ENCODE measurements at places on chromosomes 2 and 18.

- DNase-seq = no peak
These were observed 9.2 kb downstream of the SPR start for GRCh38 chr2:72896446-72896845.

GRCh38 chr2:146665800-146666199 lies 1179.0 kb upstream of the ACVR2A start:
- no peak for DNase-seq

DNA sequence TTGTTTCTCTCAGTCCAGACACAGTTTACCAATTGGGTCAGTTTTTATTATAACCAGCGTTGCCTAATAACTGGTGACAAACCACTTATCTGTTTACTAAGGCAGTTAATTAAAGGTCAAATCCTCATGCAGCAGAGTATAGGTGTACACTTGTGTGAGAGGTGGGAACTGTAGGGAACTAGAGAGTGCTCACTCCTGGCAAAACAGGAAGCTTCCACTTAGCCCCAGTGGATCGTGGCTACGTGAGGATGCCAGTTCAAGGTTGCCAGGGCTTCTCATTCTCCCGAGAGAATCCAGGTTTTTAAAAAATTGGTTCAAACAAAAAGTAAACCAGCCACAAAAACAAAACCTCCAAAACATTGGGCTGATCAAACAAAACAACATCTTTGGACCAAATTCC lies 8.1 kb downstream of the CYBRD1 start:
- DNase-seq = no peak

GRCh38 chr2:182864949-182865570 lies 1.4 kb downstream of the FRZB start:
- no peak for DNase-seq

GRCh38 chr2:73063909-73064875 lies 7.3 kb downstream of the SFXN5 start:
- no peak for DNase-seq

DNA sequence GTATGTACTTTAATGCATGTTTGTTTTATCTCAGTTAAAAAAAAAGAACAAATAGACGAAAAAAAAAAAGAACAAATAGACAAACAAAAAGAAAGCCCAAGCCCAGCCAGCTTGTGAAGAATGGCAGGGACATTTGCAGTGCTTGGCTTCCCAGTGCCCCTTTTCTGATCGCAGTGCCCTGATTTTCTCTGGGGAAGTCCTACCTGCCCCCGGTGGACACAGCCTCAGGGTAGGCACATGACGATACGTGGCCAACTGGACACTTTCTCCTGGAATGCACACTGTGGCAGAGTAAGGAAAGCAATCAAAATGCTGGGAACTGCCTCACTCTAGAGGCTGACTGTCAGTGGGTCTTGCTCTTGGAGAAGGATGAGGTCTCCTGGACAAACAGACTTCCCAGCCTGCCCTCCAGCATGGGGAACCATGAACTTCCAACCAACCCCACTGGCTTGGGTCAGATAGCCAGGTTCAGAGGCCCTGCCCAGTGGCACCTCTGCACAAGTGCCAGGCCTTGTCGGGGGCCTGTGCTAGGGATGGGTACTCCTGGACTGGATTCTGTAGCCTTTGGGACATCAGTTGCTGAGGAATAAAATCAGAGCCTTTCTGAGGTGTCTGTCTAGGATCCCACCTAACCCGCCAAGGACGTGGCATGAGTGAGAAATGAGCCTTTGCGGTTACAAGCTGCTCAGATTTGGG lies 76.7 kb downstream of the INHBB start:
- DNase-seq = no peak

GRCh38 chr2:219418155-219419011 lies at the start of gene DES:
Gene DES (plus strand): TSS chr2:219418377. CDS start chr2:219418463, 86 bp downstream.
- DNase-seq = no peak

- DNase-seq = no peak
These were observed 7.3 kb downstream of the ACMSD start for GRCh38 chr2:134845719-134846118.

DNA sequence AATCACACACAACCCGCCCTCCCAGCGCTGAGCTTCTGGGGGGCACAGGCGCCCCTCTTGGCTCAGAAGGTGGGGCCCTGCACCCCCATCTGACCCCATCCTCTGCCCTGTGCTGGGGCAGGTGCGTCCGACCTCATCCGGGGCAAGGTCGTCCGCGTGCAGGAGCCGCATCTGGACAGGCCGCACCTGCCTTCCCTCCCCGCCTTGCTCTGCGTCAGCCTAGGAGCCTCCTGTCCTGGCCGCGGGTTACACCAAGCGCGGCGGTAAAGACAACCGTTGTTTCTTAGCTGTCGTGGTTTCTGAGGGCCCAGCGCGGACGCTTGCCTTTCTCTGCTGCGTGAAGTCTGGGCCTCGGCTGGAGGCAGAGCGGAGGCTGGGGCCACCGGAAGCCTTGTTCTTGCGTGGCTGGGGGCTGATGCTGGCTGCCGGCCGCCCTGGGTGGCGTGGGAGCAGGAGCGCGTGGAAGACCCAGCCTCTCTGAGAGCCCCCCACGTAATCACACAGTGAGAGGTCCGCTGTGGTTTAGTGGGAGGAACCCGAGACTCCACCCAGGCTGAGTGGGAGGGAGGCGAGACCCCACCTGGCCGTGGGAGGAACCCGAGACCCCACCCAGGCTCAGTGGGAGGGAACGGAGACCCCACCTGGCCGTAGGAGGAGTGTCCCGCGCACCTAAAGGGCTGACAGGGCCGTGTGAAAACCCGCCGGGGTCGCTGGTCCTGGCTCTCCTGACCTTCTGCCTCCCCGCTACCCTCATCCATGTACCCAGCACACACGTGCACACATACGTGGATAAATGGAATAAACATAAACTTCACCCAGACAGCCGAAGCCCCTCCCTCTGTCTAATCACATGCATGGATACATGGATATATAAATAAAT lies 51.8 kb downstream of the KCNG2 start:
- DNase-seq = no peak

DNA sequence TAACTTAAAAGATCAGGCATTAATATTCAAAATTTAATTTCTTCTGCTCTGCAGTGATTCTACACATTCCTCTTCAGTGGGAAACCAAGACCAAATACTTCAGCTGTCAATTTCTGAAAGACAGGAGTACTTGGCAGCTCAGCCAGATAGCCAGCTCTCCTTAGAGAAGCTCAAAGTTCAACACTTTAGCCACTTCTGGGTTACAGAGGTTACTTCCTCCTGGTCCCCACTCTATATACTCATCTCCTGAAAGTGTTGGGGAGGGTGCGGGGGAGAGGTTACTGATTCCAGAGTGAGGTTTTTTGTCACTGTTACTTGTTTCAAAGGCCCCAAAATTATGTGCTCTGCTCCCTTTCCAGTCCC lies 4.1 kb downstream of the CYTIP start:
- no peak for DNase-seq

DNA sequence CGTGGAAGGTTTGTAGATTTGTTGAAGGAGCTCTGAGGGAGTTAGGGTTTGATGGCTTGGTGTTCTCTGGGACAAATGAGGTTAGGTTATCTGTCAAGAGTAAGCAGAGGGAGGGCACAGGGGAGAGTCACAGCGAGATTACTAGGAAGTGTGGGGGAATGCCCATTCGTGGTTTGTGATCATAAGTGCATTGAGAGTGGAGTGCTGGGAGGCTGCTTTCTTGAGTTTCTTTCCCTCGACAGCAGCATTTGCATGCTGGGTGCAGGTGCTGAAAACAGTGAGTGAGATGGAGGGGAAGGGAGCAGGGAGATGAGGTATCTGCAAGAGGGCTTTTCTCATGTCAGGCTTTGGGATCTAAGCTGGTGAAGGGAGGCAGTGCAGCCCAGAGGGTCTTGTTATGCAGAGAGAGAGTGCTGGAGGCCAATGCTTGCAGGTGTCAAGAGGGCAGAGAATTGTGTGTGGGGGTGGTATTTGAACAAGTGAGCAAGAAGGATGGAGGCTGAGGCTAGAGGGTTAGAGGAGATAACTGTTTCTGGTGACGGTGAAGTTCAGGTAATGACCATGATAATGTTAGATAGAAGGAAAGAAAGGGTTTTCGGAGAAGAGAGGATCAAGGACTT lies 8.8 kb downstream of the RALB start:
- no peak for DNase-seq

DNA sequence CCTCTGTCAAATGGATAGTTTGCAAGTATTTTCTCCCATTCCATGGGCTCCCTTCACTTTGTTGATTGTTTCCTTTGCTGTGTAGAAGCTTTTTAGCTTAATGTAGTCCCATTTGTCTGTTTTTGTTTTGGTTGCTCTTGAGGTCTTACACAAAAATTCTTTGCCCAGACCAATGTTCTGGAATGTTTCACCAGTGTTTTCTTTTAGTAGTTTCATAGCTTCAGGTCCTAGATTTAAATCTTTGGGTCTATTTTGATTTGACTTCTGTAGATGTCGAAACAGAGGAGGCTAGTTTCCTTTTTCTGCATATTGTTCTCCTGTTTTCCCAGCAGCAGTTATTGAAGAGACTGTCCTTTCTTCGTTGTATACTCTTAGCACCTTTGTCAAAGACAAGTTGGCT lies 351.6 kb downstream of the PTPRM start:
- no peak for DNase-seq
